Right renal pelvis (tissue), 4 donors: ENCODE measurements at places on chromosomes 1 and 21. TPM values are rescaled to one million over a fixed set of nuclear protein-coding genes. Genes with fewer than 3 reads are reported as not detected.

The TEX38 gene
- polyA plus RNA-seq, result 0.47 TPM

The LCE3D gene
- not detected for polyA plus RNA-seq

The VSIG8 gene
- polyA plus RNA-seq, result 0.65 TPM

The TCHHL1 gene
- polyA plus RNA-seq, result not detected

The TMPRSS3 gene
- polyA plus RNA-seq, result 2.6 TPM
